NCI-H2081 treated with DMSO at 0.1 percent for 48 hours (cell line): ENCODE measurements at places on chromosomes 4 and X.

GRCh38 chr4:72312032-72312650 is 256.9 kb downstream of the ADAMTS3 start:
- no peak for DNase-seq

GRCh38 chr4:152499344-152499743 is 36.5 kb downstream of the FBXW7 start:
- no peak for DNase-seq

GRCh38 chr4:26861434-26862186 is 969 bp downstream of the STIM2 start:
- DNase-seq = no peak

DNA sequence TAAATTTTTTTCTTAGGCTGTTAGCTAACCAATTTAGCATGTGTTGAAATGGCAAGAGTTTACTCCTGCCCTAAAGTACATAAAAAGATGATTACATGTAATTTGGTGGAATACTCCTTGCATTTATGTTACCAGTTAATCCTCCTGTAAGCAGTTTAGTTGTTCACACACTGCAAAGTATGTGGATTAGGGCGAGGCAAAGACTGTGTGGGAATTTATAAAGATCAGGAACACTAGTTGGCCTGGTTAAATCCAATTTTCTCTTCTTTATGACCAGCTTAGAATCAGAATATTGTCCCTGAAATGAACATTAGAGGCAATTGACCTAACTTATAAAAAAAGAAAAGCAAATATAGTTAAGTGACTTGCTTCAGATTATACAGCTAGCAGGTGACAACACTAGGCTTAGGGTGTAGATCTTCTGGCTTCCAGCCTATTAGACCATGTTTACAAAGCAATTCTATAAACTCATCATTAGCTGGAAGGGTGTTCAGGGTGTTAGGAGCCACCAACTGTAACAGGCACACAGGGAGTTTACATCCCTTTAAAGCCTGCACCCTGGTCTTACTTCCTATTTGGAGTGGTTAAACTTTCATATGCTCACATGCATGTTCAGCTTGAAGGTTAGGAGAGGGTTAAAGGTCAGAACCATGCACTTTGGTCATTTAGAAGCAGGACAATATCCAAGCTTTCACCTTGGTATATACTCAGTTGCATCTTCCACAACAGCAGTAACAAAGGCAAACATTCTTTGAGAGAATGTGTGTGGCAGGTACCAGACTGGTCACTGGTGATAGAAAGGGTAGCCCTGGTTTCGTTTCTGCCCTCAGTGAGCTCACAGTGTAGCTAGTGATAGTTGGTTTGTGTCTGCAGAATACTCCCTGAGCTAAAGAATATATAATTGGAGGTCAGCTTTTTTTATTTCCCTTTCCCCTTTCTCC is 72.6 kb downstream of the GC start:
- DNase-seq = no peak

GRCh38 chr4:32180086-32180485 is 1459.9 kb downstream of the PCDH7 start:
- no peak for DNase-seq

GRCh38 chr4:106041294-106042002 is 146.2 kb downstream of the NPNT start:
- DNase-seq = no peak

DNA sequence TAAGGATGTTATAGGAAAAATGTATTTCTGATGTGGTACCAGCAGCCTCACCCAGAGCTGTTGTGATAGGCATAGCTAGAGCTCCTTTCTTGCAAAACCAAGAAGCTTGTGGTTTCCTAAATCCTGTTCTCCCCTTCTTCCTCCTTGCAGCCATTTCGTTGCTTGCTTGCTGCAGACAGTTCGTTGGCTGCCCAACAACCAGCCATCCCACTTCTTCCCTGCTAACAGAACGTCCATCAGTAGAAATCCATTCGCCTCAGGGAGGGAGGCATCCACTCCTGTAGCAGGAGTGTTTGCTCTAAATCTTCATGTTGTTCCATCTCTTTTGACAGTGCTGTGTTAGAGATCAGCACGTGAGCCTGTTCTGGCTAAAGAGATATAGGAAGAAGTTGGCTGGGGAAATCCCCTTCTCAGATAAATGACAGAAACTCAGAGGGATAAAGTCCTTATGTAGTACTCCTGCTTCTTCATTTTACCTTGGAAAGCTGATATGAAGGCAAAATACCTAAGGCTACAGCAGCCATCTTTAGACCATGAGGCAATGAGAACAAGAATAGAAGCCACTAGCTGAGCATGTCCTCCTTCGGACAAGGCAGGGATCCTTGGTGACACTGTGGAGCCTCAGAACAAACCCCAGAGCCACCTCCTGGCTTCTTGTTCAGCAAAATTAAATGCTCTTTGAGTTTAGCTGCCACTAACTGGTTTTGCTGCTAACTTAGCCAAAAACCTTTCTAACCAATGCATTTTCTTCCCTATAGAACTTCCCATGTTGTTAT is 68.4 kb upstream of the RELL1 start:
- DNase-seq = no peak

DNA sequence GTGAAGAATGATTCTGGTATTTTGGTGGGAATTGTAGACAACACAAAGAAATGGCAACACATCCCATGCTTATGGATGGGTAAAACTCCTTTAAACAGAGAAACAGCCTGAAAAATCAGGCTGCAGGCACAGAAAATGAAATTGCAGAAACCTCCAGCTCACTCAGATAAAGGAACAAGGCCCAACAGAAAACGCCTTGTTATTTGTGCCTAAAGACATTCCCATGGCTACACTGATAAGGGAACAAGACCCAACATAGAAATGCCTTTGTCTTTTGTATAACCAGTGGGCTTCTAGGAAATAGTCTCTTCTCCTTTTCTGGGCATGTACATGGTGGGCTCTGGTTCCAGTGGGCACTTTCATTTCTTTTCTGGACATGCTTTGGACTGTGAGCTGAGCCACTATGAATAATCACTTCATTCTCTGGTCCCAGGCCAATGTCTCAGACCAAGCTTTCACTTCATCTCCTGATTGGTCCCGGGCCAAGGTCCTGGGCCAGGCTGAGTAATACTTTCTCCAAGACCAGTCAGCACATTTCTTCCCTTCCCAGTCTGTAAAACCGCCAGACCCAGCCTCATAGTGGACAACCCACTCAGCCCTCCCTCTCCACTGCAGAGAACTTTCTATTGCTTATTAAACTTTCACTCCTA is 160.5 kb downstream of the TBX22 start:
- DNase-seq = no peak
